ENCODE measurements at places on chromosomes 12 and 14. TPM values are rescaled to one million over a fixed set of nuclear protein-coding genes. Genes with fewer than 3 reads are reported as not detected.

HCAR1 gene
- not detected for total RNA-seq

FZD10 gene
- 0.27 TPM for total RNA-seq

OR6C74 gene
- not detected for total RNA-seq

DNA sequence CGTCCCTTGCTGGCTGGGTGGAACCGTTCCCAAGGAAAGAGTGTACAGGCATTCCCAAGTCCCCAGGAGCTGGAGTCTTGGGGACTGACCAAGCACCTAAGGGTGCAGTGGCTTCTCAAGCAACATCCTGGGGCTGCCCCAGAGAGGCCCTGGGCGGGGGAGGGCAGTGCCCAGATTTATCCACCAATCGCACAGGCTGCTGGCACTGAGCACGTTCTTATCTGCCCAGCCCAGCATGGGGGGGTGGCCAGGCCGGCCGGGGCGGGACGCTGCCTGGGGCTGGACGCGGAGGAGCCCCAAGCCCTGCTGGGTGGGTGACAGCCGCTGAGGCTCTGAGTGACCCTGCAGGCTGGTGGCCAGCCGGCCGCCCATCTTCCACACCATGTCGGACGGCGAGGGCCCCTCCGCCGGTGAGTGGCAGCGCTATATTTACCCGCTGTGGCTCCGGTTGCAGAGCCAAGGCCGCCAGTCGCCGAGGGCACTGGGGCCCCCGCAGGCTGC, 53.4 kb downstream of the CYP46A1 start:
- peak overlapping the region; percentile 25 for H3K4me3 ChIP-seq
- H3K27me3 ChIP-seq, result peaks cover 6% of the 10 kb centered on the region
- H3K4me1 ChIP-seq, result no peaks in the 10 kb centered on the region
- no peaks in the 10 kb centered on the region for H3K36me3 ChIP-seq
- DNase-seq, result peak; percentile 41
- H3K27ac ChIP-seq, result no peak overlapping the region

DNA sequence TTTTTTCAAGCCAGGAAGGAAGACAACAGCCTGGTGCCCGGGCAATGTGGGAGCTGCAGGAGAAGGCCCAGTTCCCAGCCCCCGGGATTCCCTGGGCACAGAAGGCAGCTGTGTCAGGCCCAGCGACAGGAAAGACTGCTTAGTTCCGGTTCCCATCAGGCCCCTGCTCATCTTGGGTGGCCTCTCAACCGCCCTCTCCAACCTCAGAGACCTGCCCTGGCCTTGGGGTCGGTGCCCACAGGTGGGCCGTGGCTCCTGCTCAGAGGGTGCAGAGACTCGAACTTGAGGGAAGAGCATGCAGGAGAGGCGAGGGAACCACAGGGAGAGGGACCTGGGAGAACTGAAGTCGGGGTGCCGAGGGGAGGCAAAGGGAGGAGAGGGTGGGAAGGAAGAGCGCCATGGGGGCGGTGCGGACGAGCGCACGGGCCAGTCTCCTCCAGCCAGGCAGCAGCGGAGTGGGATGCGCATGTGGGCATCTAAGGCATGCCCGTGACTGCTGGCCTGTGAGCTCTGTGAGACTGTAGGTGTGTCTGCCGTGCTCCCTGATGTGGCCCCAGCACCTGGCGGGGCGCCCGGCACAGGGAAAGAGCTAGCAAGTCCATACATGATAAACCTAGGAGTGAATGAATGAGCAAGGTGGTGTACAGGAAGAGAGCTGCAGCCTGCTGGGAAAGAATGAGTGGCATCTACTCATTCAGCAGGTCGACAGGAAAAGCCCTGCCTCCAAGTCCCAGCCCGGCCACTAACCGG, 42.7 kb downstream of the SSH1 start:
- no peaks in the 10 kb centered on the region for H3K27me3 ChIP-seq
- H3K36me3 ChIP-seq, result no peaks in the 10 kb centered on the region
- H3K27ac ChIP-seq, result no peak overlapping the region
- H3K4me3 ChIP-seq, result no peak overlapping the region
- DNase-seq, result no peak

- no peak overlapping the region for H3K4me3 ChIP-seq
- H3K4me1 ChIP-seq, result no peaks in the 10 kb centered on the region
- H3K27me3 ChIP-seq, result no peaks in the 10 kb centered on the region
- no peak overlapping the region for H3K27ac ChIP-seq
These were observed 593.8 kb downstream of the RPL10L start for GRCh38 chr14:46057799-46058198.

DNA sequence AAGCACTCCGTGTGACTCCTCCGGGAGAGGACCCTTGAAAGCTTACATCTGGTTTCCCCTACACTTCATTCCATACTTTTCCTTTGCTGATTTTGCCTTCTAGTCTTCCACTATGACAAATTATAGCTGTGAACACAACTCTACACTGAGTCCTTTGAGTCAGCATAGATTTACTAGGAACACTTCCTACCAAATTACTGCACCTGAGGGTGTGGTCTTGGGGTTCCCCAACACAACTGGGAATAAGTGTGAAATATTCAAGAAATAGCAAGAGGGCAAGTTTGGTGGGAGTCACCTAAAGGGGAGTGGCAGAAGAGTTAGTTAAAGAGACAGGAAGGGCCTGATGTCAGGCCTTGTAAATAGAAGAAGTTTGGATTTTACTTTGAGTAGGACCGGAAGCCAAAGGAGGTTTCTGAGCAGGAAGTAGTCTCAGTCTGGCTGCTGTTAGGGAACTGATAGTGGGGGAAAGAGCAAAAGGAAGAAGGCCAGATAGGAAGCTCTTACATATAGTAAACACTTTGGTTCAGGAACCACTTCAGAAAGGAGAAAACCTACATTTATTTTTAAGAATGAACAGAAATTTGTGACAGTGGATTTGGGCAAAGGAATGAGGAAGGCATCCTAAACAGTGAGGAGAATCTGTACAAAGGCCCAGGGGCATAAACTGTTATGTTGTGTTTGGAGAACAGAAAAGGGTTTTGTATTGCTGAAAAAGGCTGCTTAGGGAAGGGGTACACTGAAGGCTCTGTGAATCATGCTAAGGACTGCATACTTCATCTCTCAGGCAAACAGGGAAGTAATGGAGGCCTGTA, 14.2 kb downstream of the SEL1L start:
- H3K27ac ChIP-seq, result peak overlapping the region; percentile 75
- peaks cover 4% of the 10 kb centered on the region for H3K36me3 ChIP-seq
- no peaks in the 10 kb centered on the region for H3K27me3 ChIP-seq
- no peak overlapping the region for H3K4me3 ChIP-seq
- peaks cover 10% of the 10 kb centered on the region for H3K4me1 ChIP-seq

DNA sequence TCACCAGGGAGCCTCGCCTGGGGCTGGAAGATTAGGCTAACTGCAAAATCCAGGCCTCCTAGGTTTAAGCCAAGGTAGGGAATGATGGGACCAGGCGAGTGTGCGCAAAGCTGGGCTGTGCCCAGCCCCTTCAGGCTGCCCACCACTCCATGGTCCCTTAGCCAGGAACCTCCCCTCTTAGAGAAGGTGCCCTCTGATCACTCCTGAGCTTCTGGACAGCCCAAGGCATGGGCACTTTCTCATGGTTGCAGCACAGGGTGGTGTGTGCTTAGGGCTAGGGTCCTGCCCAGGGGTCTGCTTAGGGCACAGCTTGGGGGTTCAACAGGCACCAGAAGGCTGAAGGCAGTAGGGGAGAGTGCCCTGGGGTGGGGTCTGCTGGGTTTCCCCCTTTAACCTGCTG, 69.0 kb downstream of the PRIMA1 start:
- no peaks in the 10 kb centered on the region for H3K27me3 ChIP-seq
- H3K36me3 ChIP-seq, result no peaks in the 10 kb centered on the region
- no peak overlapping the region for H3K4me3 ChIP-seq
- no peaks in the 10 kb centered on the region for H3K4me1 ChIP-seq

- peaks cover 5% of the 10 kb centered on the region for H3K4me1 ChIP-seq
- no peak overlapping the region for H3K4me3 ChIP-seq
- H3K27me3 ChIP-seq, result no peaks in the 10 kb centered on the region
- DNase-seq, result no peak
- H3K27ac ChIP-seq, result no peak overlapping the region
- H3K36me3 ChIP-seq, result no peaks in the 10 kb centered on the region
These were observed 9.5 kb upstream of the LTA4H start for GRCh38 chr12:96044943-96045290.

All from colonic mucosa (tissue), 4 donors.